ENCODE measurements at places on chromosomes 5 and 9.

DNA sequence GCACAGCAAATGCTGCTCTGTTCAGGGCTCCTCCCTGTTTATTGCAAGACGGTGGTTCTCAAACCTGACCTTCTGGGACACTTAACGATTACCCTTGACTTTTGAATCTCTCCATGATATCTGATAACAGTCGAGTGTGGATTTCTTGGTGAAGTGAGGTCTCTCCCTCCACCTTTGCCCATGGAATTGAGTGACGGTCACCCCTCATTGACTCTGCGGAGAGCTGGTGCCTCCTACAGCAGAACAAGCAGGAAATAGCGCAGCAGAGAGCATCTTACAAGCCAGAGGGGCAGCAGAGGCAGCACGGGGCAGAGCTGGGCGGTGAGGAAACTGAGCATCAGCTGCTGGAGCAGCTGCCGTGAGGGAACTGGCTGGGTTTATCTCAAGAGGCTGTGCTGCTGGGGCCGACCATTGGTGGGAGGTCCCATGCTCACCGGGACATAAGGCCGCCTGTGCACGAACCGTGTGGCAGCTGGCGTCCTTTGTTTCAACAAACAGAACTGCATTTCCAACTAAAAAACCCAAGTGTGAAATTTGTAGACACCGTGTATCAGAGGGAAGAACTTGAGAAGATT is 189.8 kb downstream of the MTRR start:
- DNase-seq = no peak

DNA sequence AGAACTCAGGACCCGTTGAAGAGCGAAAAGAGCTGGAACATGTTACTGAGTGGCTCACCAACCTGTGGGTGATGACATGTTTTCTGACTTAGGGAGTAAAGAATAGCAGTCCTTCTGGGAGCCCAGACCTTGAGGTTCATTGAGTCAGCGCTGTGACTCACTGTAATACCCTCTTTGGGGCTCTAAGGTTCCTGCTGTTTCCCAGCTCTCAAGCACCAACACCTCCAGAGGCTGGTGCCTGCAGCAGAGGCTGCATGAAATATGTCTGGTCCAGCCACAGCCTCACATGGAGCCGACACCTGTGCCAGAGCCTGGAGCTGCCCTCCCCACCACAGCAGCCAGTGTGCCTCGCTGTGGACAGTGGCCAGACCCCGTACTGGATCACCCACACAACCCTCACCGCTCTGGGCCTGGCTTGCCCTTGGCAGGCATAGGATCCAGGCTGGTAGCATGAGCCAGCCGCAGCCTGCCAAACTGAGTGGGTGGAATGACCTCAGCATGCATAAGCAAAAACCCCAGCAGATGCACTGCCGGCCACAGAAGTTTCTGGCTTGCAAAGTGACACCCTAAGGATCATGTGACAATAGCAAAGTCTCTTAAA is 143.5 kb upstream of the MRPS30 start:
- no peak for DNase-seq

DNA sequence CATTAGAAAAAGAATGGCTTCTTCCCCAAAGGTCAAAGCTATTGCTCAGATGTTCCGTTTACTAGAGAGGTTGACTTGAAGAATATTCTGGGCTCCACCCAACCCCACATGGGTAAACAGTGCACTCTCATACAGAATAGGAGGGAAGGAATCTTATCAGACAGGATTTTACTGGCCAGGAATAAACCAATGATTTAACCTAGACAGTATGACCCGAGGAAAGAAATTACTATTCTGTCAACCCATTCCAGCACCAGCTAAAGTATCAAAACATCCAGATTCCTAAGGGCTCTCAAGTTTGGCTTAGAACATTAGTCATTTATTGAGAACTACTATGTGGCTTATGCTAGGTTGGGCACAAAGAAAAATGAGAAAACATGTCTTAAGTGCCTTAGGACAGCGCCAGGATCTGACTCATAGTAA is 493.6 kb upstream of the KLF4 start:
- no peak for DNase-seq

GRCh38 chr5:169736653-169737052 is 99.6 kb downstream of the DOCK2 start:
- DNase-seq = no peak

DNA sequence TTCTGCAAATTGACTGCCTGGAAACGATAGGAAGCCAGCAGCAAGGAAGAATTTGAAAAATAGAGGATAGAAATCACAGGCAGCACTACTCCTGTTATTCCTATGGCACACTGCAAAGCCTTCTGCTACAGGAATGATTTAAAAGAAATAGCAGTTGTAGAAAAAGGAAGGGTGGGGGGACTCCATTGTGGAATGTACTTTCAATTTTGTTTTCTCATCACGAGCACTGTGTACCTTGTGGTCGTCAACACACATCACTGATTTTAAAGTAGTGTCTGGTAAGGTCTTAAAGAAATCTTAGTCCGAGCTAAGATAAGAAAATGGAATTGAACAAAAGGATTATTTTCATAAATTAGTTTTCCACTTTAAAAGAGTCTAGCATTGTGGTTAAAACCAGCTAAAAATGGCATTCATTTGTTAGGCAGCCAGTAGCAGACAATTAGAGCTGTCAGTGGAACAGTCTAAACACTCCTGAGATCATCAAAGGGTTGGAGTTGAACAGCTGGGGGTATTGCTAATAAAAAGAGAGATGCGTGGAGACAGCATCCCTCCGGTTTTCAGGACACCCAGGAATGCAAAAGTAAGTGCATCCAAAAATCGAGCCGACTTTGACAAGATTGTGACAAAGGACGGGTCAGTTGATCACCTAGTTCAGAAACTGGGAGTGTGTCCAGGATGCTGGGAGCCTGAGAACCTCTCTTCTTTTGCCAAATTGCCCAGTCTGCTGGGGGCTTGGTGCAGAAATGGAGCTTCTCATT is 97.8 kb upstream of the WWC1 start:
- DNase-seq = no peak

DNA sequence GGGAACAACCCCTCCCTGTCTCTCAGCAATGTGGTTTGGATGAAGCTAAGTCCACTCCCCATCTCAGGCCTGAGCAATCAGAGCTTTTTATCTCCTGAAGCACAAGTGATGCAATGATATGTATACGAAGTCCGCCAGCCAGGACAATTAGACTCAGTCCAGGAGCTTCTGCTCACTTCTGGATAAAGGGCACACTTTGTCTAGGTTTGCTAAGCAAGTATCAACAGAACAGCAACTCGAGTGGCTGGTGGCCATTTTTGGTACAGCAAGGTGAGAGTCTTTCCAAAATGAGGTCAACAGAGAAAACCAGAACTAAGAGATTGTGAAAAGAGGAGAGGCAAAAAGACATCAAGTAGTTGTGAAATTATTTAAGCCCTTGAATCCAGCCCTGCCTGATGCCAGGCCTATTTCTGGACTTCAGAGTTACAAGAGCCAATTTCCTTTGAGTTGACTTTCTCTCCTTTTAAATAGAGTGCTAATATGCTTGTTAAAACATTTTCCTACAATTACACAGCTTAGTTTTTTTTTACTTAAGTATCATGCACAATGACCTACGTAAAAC is 8.2 kb downstream of the NDUFA8 start:
- peak; percentile 9 for DNase-seq

GRCh38 chr5:127810017-127810416 is 106.8 kb downstream of the CCDC192 start:
- DNase-seq = no peak

GRCh38 chr9:78386773-78387172 is 89.8 kb downstream of the PSAT1 start:
- peak; percentile 40 for DNase-seq

DNA sequence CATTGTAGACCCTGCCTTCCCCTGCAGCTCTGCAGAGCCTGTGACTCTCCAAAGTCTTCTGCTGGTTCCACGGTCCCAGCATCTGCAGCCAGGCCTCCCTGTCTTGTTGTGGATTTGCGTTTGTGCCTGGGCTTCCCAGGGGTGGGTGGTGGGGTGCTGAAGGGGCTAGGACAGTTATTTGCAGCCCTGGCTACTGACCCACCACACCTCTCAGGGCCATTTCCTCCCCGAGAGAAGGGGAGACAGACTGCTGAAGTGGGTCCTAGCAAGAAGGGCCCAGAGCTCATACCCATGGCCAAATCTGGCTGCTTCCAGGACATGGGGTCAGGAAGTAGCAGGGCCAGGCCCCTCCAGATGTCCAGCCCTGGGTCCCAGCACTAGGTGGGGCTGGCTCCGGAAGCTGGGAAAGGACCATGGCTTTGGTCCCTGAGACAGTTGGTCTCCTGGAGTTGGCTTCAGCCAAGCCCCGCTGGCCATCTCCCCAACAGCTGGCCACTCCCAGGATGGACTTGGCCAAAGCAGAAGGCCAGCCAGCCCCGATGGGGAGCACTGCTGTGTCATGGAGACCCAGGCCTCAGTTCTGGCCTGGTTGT is 26.3 kb downstream of the GSN start:
- no peak for DNase-seq

GRCh38 chr9:17656889-17657288 is 78.0 kb downstream of the SH3GL2 start:
- no peak for DNase-seq

- DNase-seq = no peak
These were observed 6.3 kb upstream of the ADAM19 start for GRCh38 chr5:157581901-157582300.

DNA sequence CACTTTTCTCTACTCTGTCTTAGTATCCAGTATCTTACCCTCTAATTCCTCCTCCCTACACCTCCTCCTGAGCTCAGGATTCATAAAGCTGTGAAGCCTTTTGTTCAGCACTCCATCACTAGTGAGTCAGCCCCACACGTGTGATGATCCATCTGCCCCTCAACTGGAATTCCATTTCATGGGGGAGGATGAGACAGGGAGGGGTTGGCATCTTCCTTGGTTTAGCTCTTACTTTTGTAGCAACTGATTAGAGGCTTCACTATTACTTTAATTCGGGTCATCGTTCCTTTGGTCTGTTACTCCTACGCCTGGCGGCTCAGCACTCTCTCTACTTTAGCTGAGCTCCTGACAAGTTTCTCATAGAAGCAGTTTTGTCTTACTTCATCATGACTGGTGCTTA is 11.8 kb downstream of the BTNL8 start:
- DNase-seq = peak; percentile 6

GRCh38 chr9:120655005-120655622 is 59.2 kb downstream of the MEGF9 start:
- no peak for DNase-seq

DNA sequence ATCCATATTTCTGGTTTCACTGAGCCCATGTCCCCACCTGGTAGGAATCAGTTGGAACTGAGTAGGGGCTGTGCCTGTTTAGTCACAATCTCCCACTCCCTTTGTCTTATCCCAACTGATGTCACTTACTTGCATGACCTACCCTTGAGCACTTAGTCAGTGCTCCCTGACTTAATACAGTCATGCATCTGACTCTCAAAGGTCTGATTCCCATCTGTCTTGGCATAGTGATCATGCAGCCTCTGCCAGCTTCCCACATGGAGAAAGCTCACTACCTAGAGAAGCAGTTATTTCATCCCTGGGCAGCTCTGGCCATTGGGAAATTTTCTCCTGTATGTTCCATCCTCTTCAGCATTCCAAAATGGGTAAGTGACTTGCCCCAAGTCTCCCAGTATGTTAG is 24.8 kb downstream of the ABLIM3 start:
- no peak for DNase-seq

GRCh38 chr5:133034064-133034463 is 7.7 kb upstream of the ZCCHC10 start:
- DNase-seq = no peak
